ENCODE measurements at places on chromosomes 7 and 10.

DNA sequence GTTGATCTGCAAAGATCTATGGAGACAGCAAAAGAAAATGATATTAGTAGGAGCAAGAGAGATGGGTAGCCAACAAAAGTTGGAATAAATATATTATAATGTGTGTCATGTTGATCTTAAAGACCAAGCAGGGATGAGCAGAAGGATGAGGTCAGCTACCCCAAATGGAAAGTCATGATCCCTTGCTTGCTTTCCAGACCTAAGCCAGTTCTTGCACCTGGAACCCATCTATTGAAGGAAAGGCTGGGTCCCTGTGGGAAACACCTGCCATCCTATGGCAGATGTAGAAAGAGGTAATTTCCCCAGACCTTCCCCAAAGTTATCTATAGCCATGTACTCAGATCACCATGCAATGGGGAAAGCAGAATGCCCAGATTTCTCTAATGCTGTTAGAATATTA is 52.5 kb downstream of the LYZL2 start:
- DNase-seq, result no peak

- DNase-seq, result no peak
These were observed 9.8 kb downstream of the TNS3 start for GRCh38 chr7:47572094-47572445.

- no peak for DNase-seq
These were observed 103.1 kb downstream of the GSAP start for GRCh38 chr7:77313085-77313484.

GRCh38 chr10:104076743-104077160 is 8.9 kb downstream of the COL17A1 start:
- no peak for DNase-seq

DNA sequence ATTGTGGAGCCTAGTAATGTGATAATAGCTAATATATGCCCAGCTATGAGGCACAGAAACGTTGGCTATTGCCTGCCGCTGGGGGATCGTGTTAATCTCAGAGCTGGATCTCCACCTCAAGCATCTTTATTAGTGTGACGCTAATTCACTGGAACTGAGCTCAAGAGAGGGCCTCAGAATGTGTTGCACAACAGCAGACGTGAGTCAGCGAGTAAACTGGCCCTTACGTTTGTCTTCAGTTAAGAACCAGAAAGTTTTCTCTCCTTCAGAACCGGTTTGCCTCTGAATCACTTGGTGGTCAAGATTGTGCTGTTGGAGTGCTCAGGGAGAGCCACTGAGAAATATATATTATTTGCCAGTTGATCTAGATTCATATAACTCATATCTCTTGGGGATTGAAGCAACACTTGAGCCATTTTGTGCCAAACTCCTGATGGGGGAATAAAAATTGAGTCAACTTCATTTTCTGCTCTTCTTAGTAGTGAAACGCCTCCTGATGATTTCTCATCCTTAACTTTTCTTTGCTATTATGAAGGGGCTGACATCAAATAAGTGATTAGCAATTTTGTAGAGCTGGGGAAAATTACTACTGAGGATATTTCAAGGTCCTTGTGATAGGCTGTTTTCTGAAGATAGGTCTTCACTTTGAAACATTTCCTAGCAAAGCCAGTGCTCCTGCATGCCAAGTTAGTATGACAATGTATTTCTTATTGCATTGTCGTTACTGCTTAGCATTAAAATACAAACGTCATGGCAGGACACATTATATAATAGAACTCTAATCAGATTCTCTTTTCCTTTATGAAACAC is 22.3 kb downstream of the BZW2 start:
- DNase-seq, result no peak

- DNase-seq, result no peak
These were observed 150.0 kb downstream of the ARHGAP12 start for GRCh38 chr10:31778627-31779026.

DNA sequence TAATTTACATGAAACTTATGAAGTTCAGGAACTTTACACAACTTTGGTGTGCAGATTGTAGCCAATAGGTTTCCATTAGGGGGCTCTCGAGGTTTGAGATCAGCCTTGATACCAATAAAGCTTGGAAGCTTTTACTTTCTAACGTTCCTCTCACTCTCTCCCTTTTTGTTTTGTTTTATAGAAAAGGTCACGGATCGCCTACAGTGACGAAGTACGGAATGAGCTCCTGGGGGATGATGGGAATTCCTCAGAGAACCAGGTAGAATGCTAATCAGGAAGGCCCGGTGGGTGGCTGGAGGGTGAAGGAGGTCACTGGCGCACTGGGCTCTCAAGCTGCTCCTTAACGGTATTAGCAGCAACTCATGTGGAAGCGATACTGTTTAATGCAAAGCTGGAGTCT is 79.9 kb downstream of the VTI1A start:
- DNase-seq, result no peak

Data from stimulated activated CD4-positive, alpha-beta T cell treated with anti-CD3 and anti-CD28 coated beads, TNF-alpha, amount 100 ng/mL, for 1 hour (primary cell).